ENCODE measurements at places on chromosomes 6 and 20. TPM values are rescaled to one million over a fixed set of nuclear protein-coding genes. Genes with fewer than 3 reads are reported as not detected.

Gene PAK5
- not detected for polyA plus RNA-seq

DNA sequence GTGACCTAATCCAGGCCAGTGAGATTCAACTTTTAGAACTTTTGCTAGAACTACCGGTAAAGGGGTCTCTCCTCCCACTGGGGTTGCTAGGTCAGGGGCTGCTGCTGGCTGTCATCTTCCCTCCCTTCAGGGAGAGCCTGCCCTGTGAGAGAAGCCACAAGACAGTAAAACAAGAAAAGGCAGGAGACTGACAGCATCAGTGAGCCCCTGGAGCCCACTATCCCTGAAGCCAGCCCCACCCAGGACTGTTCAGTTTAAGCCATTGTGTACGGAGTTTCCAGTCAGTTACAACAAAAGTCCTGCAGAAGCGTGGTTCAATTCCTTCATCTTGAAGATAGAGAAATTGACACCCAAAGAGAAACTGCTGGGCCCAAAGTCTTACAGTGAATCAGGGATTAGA is 7.9 kb upstream of the BMP7 start:
- no peak for DNase-seq

DNA sequence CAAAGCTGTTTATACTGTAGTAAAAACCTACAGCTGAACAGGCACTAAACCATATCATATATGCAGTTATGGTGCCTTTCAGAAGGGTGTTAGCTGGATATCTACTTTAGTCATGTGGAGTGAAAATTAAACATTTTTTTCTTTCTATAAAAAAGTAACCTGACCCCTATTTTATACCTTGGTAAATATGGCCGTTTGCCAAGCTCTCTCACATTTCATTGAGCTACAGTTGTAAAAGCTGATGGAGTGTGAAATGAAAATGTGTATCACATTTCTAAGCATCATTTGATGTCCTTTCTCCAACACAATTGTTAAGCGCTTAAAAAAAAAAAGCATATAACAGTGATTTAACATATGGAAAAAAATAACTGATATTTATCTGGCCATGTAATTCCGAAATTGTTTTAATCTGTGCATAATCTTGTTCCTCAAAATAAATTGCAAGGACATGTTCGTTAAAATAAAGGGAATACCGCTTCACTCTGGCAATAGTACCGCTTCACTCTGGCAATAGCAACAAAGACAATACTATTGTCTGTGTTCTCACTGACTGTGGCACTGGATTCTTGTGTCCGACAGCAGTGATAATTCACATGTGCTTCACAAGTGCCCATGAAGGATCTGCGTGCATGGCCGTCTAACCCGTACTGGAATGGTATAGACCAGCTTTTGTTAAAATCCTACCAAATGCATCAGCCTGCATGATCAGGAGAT is 391.8 kb upstream of the SOX4 start:
- DNase-seq, result no peak

Gene FLOT1
- 49.3 TPM for polyA plus RNA-seq

DNA sequence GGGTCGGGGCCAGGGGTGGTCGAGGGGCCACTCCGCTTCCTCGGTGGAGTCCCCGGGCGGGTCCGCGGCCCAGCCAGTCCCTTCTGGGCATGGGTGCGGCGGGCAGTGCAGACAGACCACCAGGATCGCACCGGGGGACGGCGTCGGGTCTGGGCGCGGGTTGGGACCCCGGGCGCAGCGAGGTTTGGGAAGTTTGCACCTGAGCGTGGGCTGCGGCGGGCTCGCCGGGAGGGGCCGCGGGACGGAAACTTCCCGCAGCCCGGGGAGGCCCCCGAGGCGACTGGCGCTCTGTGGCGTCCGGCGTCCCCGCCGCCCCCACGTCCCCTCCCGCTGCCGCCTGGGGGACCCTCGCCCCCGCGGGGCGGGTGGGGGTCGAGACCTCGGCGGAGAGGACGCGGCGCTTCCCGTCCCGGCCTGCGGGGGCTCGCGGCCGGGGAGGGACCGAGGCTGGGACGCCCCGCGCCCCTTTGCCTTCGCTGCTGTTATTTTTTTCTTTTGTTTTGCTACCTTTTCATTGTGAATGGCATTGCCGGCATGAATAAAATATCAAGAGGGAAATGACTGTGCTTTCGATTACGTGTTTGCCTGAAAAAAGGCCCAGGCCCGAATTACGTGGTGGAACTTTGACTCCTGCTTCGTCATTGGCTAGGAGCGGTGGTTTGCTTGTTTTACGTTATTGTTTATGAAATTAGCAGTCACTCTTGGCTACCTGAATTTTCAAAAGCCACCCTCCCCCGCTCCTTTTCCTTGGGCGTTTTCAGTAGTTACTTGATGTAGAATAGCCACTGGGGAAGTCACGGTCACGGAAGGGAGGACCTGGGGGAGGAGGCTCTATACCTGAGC is 703 bp downstream of the SNX9 start:
- peak; percentile 91 for DNase-seq

GRCh38 chr6:133001040-133001565 is 186.7 kb downstream of the RPS12 start:
- no peak for DNase-seq

DNA sequence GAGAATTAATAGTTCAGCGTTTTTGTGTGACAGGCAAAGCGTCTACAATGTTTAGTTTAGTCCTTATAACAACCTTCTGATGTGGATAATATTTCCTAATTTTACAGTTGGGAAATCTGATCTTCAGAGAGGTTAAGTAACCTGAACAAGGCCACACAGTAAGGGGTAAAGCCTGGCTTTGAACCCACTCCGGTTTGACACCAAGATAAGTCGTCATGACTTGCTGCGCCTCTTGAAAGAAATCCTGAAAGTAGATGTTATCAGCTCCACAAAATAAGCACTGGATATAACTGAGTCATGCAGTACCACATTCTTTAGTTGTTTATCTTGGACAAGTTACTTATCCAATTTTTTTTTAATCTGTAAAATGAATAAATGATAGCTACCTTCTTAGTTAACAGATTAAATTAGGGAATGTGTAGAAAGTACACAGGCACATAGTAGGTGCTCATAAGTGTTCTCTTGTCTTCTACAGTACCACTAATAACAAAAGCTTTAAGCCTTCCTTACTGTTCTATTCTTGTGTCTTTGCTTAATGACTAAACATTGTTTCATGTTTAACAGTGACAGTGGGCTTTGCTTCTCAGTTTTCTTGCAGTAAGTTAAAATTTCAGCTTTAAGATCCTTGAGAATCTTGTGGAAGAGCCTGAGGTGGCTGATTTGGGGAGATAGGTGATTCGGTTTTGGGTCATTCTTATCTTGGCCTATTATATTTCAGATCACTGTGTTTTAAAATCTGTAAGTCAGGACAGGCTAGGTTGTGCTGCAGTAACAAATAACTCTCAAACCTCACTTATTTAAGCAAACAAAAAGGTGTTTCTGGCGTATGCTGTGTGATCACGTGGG is 2.1 kb downstream of the HIVEP1 start:
- no peak for DNase-seq

Gene FKBP5
- polyA plus RNA-seq, result 9.9 TPM

Gene SLC26A8
- not detected for polyA plus RNA-seq

Gene MOG
- polyA plus RNA-seq, result not detected

DNA sequence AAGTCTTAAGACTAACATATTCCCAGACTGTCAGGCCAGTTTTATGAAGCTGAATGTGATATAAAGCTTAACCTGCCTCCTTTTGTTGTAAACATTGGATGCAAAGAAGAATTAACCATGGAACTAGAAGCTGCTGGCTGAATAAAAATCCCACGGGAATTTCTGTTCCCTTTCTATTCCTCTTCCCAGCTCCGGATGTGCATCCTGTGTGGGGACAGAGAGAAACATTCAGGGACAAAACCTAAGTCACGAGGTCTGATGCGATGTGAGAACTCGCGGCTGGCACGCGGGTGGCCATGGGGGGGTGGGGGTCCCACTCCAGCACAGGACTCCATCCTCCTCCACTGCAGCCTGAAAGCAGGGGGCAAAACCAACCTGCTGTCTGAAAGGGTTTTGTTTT is 32.2 kb downstream of the RAMACL start:
- no peak for DNase-seq

DNA sequence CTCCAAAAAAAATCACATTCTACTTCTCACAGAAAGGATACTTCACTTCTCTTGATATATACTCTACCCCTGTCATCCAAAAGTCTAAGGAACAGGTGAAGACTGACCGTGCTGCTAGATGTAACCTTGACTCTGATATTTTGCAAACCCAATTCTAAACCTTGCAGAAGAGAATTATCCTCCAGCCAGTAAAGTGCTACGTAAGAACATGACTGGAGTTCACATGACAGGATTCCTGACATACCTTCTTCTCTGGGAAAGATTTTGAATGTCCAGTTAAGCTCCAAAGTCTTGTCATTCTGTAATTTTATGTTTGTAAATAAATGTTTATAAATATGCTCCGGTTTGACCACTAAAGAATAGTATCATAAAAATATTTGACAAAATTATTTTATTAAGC is 35.8 kb downstream of the BTBD9 start:
- DNase-seq, result no peak

Gene FAM83D
- 0.27 TPM for polyA plus RNA-seq

DNA sequence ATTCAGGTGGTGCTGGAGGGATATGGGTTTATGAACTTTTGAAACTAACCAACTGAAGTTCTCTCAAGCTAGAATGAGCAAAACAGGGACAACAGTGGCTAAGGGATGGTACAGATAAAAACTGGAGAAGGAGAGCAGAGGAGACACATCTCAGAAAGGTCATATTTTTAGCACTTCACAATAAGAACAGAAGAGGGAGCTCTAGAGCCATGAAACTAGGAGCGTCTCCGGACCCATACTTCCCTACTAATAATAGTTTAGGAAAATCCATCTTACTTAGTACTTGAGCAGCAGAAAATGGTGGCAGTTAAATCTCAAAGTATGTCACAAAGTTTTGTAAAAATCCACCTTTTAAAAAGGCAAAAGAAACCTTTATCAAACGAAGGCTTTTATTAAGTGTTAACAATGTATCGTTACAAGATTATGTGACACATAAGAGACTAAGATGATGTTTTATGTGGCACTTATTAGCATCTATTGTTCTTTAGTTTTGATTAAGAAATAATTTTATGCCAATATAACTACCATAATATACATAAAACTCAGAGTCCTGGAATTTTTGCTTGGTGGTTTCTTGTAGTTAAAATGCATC is 278.6 kb downstream of the TBC1D32 start:
- peak; percentile 3 for DNase-seq

GRCh38 chr6:72622094-72622940 is 453 bp downstream of the KCNQ5 start:
- DNase-seq, result peak; percentile 81

- DNase-seq, result no peak
Measured at GRCh38 chr6:118985123-118985830, 50.3 kb upstream of the MCM9 start.

DNA sequence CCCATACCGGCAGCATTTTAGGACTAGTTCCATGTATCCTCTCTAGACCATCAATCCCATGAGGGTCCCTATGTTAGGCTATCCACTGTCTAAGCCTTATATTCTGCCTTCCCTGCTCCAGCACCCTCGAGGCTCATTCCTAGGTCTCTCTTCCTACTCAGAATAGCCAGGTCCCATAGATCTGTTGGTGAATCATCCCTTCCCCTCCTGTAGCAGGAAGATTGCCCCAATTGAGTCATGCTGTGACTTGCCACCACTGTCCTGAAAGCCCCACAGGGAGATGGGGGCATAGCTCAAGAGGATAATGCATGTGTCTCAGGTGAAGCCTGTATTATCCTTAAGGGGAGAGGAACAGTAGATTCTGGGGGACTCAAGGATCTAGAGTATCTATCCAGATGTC is 143.1 kb upstream of the MOCS1 start:
- no peak for DNase-seq

- DNase-seq, result no peak
Measured at GRCh38 chr20:3296261-3297078, 57.5 kb upstream of the SLC4A11 start.

Gene TAP1
- polyA plus RNA-seq, result 215 TPM

- no peak for DNase-seq
Measured at GRCh38 chr6:25641940-25642666, 9.9 kb upstream of the SCGN start.

GRCh38 chr6:38012573-38012972 is 193.0 kb downstream of the ZFAND3 start:
- peak; percentile 17 for DNase-seq

Gene BTN2A1
- polyA plus RNA-seq, result 21.4 TPM

Measured in naive B cell (primary cell).